ENCODE measurements at places on chromosomes 3 and 15.

DNA sequence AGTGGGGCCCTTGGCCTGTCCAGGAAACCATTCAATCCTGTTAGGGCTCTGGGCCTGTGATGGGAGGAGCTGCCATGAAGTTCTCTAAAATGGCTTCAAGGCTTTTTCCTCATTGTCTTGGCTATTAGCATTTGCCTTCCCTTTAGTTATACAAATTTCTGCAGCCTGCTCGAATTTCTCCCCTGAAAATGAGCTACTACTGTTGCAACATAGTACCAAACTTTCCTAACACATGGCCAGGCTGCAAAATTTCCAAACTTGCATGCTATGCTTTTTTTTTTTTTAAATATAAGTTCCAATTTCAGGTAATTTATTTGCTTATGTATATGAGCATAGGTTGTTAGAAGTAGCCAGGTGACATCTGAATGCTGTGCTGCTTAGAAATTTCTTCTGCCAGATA, 560.8 kb upstream of the TBL1XR1 start:
- no peak for DNase-seq

- DNase-seq = no peak
Measured at GRCh38 chr3:134214239-134214638, 36.4 kb downstream of the RYK start.

GRCh38 chr3:674116-674515, 418.7 kb upstream of the CNTN6 start:
- DNase-seq = no peak

DNA sequence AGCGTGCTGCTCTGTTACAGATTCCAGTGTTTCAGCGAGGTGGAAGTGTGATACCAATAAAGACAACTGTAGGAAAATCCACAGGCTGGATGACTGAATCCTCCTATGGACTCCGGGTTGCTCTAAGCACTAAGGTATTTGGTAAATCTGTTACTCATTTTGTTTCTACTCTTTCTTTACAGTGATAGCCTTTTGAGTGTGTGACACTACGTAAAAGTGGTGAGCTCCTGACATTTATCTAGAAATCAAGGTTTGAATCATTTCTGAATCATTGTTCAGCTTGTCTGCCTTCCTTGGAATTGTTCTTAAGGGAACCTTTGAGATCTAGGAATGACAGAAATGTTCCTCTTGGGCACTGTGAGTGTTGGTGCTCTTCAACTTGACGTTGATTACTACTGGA, 11.2 kb upstream of the CAPN3 start:
- DNase-seq = no peak

DNA sequence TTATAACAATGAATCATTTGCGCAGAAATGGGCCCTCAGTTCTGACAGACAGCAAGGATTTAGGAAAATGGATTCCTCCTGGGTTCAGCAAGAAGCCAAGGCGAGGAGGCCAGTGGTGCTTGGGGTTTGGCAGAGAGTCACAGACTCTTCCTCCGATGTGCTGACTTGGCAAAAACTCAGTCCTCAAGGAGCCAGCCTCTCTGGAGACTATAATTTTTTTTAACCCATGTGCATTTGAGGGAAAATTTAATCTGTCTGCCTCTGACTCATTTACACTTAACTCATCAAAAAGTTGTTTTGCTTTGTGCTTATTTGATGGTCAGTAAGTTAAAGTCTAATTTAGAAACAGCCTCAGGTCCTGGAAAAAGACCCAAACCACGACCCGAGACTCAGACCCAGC, 34.2 kb upstream of the SLC24A5 start:
- DNase-seq = no peak

DNA sequence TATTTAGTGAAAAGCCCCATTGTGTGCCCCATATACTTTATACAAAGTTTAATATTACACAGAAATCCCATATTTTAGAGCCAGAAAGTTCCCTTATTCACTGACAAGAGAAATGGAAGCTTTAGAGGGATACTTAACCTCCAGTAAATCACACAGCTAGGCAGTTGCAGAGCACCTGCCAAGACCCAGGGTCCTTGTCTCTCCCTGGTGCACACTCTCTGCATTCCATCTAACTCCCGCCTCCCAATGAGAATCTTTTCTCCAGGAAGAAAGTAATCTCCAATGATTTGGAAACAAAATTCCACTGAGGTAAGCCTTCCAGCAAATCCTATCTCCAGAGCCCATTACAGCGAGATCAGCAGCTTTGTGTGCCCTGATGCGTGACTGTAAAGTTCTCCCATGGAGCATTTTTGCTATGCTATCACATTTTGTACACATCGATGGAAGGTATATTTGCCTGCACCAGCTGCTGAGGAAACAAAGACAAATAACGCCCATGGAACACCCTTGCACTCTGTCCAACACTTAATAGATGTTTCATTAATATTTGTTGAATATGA, 41.4 kb downstream of the ULK4 start:
- no peak for DNase-seq

GRCh38 chr3:191762323-191762960, 301.5 kb downstream of the PYDC2 start:
- peak; percentile 38 for DNase-seq
